CD4-positive, alpha-beta T cell treated with Interleukin-12 subunit alpha and Interleukin-12 subunit beta, for 1 hour (primary cell): ENCODE measurements at places on chromosomes 6 and 20.

DNA sequence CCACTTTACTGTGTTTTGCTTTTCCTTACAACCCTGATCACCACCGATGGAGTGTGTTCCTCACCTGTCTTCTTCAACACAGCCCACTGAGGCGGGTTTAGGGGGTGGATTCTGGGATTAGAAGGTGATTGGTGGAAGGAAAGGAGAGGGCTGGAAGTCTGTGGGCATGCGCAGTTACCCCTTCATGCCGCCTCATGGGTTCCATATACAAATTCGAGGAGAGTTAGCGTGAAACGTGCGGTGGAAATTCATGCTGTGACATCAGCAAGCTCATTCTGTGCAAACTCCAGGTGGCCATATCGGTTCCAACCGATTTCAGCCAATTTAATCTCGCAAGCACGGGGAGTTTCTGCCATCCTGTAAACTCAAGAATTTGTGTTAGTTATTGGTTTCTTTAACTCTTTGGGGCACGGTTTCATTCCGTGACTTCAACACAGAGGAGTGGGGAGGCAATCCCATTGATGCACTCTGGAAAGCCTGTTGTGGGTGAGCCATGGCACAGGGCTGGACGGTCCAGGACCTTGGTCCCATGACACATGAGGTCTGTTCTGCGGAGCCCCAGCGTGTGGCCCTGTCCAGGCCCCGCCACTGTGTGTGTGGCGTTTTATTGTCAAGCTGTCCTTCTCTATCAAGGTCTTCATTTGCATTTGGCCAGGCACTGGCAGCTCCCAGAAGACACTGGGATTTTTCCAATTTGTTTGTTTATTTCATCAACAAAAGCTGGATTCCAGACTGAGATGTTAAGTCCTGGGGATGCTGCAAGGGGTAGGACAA is 482.8 kb upstream of the SULF2 start:
- DNase-seq = no peak

DNA sequence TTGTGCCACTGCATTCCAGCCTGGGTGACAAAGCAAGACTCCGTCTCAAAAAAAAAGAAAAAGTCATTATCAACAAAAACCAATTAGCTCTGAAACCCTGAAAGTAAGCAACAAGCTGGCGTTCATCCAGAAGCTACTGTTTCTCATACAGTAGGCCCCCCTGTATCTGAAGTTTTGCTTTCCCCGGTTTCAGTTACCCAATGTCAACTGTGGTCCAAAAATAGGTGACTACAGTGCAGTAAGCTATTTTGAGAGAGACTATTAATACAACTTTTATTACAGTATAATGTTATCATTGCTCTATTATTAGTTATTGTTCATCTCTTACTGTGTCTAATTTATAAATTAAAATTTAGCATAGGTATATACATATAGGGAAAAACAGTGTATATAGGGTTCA is 135.1 kb downstream of the KIF16B start:
- DNase-seq = no peak

GRCh38 chr6:119083007-119083406 is 4.5 kb upstream of the FAM184A start:
- no peak for DNase-seq

DNA sequence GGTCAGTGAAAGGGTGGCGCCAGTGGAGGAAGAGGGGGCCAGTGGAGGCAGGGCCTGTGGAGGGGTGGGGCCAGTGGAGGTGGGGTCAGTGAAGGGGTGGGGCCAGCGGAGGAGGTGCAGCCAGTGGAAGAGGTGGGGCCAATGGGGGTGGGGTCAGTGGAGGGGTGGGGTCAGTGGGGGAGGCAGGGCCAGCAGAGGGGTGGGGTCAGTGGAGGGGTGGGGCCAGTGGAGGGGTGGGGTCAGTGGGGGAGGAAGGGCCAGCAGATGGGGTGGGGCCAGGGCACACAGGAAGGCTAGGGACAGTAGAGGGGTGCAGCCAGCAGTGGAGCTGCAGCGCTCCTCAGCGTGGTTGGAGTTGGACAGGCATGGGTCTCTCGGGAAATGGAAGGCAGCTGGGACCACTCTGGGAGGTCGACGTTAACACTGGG is 18.7 kb downstream of the ADRM1 start:
- DNase-seq = no peak

DNA sequence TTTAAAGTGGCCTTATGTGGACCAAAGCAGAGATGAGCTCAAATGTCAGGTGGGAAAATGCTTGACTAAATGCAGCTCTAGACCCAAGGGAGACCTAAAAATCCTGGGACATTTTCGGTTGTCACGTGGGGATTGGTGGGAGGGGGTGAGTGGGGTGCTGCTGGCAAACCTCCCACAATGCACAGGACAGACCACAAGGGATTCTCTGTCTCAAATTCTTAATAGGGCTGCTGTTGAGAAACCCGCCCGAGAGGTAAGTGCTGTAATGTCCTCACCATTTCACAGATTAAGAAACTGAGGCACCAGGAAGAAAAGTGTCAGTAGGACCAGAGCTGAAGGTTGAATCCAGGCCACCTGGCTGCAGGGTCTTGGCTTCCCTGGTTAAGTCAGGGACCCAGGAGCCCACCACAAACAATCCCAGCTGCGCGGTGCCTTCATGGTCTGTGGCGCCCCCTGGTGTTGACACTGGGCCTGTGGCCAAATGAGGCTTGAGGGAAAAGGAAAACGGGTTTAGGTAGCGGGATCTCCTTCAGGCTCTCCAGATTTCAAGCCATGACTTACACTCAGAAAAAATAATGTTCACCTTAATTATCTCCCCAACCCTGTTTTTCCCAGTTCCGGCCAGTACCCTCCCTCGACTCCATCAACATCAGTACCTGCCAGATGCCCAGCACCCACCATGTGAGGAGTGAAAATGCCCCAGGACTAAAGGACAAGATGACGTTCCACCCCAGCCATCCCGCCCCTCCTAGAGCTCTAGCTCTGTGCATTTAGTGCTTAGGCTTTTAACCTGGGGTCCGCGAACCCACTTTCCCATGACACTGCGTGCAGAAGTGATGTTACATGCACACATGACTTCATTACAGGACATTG is 7.2 kb downstream of the HLA-G start:
- DNase-seq = peak; percentile 57

GRCh38 chr6:80402266-80402665 is 295.8 kb downstream of the BCKDHB start:
- DNase-seq = no peak

DNA sequence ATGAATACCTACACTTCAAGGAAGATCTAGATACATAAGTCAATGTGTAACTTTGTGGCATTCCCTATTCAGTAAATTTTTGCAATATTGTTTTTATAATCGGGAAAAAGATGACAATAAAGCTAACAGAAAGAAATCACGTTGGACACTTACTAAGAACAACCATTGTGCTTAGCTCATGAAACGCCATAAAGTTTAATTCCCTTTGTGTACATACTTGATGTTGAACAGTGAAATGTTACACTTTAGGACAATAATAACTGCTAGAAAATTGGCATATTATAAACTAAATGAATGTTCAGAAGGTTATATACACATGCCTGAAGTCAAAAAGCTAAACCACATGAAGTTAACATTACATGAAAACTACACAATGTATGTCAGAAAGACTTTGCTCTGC is 153.2 kb downstream of the TASP1 start:
- no peak for DNase-seq

- DNase-seq = no peak
Observed at GRCh38 chr6:46265373-46265772, 94.6 kb upstream of the ENPP5 start.

GRCh38 chr6:110325197-110325596 is 33.0 kb downstream of the METTL24 start:
- no peak for DNase-seq

DNA sequence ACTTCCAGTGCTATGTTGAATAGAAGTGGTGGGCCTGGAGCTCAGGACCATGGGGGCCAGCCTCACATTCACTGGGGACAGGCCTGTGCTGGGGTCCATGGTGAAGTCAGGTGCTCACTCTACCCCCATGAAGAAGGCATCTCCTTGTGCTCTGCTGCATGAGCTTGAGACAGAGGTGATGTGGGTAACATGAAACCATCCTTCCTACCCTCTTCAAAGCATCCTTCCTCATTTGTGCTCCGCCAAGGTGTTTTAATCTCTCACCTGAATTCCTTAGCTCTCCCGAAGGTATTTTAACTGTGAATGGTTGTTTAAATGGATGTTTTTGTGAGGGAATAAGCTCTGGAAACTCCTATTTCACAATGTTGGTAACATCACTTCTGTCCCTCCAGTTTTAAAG is 209.6 kb upstream of the PCSK2 start:
- no peak for DNase-seq

- no peak for DNase-seq
Observed at GRCh38 chr6:56652994-56653393, 10.3 kb upstream of the DST start.

DNA sequence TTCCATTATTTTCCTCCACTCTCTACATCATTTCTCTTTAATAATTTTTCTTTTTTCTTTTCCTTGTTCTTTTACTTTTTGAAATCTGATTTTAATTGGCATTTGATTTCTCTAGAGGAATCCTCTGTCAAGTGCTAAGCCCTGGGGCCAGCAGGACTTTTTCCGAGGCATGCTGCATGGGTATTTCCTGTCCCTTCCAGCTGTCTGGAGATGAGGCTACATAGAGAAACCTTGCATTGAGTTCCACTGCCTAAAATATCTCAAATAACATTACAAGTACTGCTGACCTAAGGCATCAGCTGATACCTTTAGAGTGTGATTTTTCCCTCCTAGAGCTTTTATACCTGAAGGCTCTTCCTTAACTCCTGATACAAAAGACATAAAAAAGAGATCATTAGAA is 6.2 kb downstream of the RNF217 start:
- DNase-seq = no peak

DNA sequence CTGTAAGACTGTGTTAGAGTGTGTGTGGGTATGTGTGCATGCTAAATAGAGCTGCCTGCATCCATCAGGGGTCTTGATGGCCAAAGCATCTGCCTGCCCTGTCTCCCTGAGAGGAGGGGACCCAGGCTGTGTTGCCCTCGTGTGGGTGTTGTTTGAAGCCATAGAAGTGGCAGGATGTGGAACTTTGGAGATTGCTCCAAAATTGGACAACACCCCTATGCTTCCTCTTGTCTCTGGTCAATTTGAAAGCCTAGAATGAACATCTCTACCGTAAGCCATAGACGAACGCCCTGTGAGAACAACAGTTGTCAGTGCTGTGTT is 82.6 kb downstream of the ASXL1 start:
- DNase-seq = no peak

GRCh38 chr20:35314816-35315631 is 22.8 kb upstream of the FAM83C start:
- DNase-seq = no peak

DNA sequence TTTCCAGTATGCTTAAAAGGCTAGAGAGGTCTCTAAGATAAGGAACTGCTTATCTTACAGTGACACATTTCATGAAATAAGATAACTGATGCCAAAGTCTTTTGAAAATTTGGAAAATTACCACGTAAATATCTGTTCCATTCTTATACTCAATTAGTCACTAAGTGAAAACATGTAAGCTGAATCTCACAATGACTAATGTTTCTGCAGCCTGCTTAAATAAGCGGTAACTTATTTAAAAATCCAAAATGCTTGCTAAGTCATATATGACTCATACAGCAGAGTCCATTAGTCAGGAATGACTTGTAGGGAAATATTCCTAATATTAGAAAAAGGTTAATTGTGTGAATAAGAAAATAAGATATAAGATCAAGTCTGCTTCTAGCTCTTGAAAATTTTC is 27.8 kb upstream of the LGSN start:
- DNase-seq = no peak

DNA sequence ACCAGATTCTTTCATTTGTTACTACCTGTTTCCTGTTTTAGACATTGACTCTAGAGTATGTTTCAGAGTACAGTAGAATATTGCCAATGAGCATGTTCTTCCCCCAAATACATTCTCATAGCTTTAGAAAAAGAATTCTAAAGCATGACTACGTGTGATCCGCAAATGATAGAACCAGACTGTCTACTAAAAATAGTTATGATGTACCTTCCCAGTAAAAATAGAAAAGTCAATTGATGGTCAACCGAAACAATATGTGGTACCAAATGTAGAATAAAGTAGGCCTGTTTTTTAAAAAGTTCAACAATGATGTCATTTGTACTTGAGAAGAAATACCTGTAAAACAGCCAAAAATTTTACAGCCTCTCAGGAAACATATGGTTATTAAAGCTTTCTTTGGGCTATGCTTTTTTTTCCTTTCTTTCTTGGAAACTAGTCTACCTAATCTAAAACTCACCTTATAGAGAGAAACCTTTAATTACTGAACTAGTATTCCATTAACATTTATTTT is 130.1 kb upstream of the MTHFD1L start:
- no peak for DNase-seq

- DNase-seq = no peak
Observed at GRCh38 chr20:57683881-57684807, 25.7 kb downstream of the PMEPA1 start.

DNA sequence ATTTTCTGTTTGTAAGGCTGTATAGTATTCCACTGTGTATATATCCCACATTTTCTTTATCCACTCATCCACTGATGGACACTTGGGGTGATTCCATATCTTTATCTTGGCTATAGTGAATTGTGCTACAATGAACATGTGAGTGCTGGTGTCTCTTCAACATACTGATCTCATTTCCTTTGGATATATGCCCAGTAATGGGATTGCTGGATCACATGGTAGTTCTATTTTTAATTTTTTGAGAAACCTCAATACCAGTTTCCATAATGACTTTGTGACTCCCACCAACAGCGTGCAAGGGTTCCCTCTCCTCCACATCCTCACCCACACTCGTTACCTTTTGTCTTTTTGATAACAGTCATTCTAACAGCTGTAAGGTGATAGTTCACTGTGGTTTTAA is 166.0 kb downstream of the ARHGAP18 start:
- DNase-seq = no peak

- DNase-seq = peak; percentile 51
Observed at GRCh38 chr6:158813032-158813431, 6.1 kb downstream of the EZR start.

GRCh38 chr20:1323830-1324597 is 4.9 kb downstream of the SDCBP2 start:
- no peak for DNase-seq

DNA sequence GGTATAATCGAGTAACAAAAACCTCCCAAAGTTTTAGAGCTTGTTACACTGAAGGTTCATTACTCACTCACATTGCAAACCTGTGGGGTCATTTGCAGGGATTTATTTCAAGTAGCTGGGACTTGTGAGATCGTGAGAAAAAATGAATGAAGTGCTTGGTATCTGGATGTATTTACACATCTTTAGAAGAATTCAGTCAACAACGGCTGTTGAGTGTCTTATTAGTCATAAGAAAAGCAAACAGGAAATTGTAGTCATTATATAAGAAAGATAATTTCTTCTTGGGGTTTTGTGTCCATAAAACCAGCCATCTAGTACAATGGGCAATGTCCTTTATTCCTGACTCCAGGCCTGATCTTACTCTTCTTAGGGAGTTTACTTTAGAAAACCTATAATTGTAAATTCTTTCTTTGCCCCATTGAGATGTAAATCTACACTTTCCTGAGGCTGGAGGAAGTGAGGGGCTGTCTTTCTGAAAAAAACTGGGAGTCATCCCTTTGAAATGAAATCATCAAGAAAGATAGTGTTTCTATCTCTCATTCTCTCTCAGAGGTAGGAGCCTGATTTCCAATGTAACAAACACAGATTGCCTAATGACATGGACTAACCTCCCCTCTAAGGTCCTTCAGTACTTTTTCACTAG is 202.5 kb upstream of the ASCC3 start:
- no peak for DNase-seq
